ENCODE measurements at places on chromosomes 16 and 17. TPM values are rescaled to one million over a fixed set of nuclear protein-coding genes. Genes with fewer than 3 reads are reported as not detected.
A peak's percentile ranks its signal among the peaks of the same experiment; 100 is the strongest.

GRCh38 chr17:19239544-19239943, 2.4 kb downstream of the EPN2 start:
- no peaks in the 10 kb centered on the region for H3K36me3 ChIP-seq
- peaks cover 4% of the 10 kb centered on the region for H3K4me1 ChIP-seq
- H3K4me3 ChIP-seq, result no peak overlapping the region

DNA sequence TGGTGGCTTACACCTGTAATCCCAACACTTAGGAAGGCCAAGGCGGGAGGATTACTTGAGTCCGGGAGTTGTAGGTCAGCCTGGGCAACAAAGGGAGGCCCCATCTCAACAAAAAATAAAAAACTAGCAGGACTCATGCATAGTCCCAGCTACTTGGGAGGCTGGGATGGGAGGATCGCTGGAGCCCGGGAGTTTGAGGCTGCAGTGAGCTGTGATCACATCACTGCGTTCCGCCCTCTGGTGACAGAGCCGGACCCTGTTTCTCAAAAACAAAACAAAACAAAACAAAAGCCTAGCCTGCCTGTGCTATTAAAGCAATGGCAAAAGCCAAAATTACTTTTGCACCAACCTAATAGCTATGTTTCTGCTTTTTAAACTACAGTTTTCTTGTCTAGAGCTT, 1.5 kb downstream of the FCSK start:
- H3K27me3 ChIP-seq, result no peaks in the 10 kb centered on the region
- peak overlapping the region; percentile 7 for H3K4me3 ChIP-seq

GRCh38 chr16:67847064-67847861, at the start of gene CENPT:
Gene CENPT (minus strand): TSS chr16:67847693. CDS start chr16:67833859, 13,834 bp downstream.
- H3K27ac ChIP-seq, result peak within 1 kb of the TSS; percentile 88
- H3K36me3 ChIP-seq, result peaks cover 17% of the 10 kb centered on the region
- peaks cover 29% of the 10 kb centered on the region for H3K4me1 ChIP-seq
- peak within 1 kb of the TSS; percentile 93 for H3K4me3 ChIP-seq
- no peaks in the 10 kb centered on the region for H3K27me3 ChIP-seq

- H3K4me3 ChIP-seq, result no peak overlapping the region
- no peak for DNase-seq
- no peaks in the 10 kb centered on the region for H3K27me3 ChIP-seq
- H3K4me1 ChIP-seq, result peaks cover 49% of the 10 kb centered on the region
- H3K36me3 ChIP-seq, result peaks cover 34% of the 10 kb centered on the region
These were observed 99.9 kb downstream of the MSI2 start for GRCh38 chr17:57356153-57356718.

DNA sequence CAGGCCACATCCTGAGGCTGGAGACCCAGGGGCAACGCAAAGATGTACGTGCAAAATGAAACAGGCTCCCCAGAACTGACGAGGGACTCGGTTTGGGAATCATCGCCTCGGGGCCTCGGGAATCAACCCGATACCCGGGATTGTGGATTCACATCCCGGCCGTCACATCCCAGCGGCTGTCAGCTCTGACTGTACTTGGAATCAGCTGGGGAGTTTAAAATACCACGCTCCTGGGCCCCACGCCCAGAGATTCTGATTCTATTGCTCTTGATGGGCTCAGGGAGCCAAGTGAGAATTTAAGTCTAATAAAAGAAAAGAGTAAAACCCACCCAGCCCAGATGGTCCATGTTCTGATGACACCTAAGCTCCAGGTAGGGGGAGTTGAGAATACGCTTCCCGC, 42.2 kb downstream of the MRM3 start:
- no peak for DNase-seq
- no peaks in the 10 kb centered on the region for H3K36me3 ChIP-seq

DNA sequence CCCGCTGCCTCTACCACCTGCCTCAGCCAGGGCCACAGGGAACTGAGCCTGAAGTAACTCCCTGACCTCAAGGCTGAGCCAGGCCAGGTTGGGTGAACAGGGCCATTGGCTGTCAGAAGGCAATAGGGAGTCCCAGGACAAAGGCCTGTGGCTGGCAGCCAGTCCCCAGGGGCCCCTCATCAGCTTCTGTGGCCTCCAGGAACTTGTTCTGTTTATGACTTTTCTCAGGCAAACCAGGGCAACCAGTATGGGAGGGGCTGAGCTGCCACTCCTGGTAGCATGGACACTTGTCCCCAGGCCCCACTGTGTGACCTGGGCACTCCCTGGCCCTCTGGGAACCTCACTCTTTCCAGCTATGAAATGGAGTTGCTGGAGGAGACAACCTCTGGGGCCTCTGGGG, 40.1 kb downstream of the CPNE2 start:
- no peaks in the 10 kb centered on the region for H3K36me3 ChIP-seq
- DNase-seq, result no peak
- H3K4me1 ChIP-seq, result peaks cover 57% of the 10 kb centered on the region
- no peak overlapping the region for H3K4me3 ChIP-seq
- H3K27me3 ChIP-seq, result no peaks in the 10 kb centered on the region

- no peak overlapping the region for H3K4me3 ChIP-seq
- no peaks in the 10 kb centered on the region for H3K27me3 ChIP-seq
- H3K36me3 ChIP-seq, result peaks cover 62% of the 10 kb centered on the region
- DNase-seq, result no peak
- peak overlapping the region; percentile 78 for H3K27ac ChIP-seq
These were observed 44.1 kb upstream of the SEC14L1 start for GRCh38 chr17:77096570-77097214.

DNA sequence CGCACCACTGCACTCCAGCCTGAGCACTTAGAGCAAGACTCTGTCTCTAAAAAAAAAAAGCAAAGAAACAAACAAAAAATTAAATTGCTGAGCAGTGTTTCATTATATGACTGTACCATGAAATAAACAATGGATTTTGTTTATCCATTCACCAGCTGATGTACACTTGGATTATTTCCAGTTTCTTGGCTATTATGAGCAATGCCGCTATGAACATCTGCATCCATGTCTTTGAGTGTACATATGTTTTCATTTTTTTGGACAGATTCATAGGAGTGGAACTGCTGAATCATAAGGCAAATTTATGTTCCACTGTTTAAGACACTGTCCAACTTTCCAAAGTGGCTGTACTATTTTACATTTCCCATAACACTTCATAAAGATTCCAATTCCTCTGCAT, 8.0 kb downstream of the RNF157 start:
- no peak overlapping the region for H3K27ac ChIP-seq
- H3K36me3 ChIP-seq, result peaks cover 41% of the 10 kb centered on the region
- no peaks in the 10 kb centered on the region for H3K27me3 ChIP-seq
- no peak overlapping the region for H3K4me3 ChIP-seq

DNA sequence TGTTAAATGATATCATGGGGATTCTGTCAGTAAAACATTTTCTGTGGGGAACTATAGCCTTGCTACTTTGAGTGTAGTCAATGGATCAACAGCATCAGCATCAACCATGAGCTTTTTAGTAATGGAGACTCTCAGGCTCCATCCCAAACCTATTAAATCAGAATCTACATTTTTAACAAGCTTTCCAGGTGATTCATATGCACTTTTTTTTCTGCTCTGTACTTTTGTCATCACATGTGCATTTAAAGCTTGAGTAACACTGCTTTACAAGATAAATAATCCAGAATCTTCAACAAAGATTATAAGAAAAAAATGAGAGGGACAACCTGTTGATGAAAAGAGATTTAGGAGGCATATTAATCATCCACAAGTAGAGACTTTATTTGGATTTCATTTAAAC, 23.5 kb downstream of the NUP93 start:
- H3K27me3 ChIP-seq, result no peaks in the 10 kb centered on the region
- H3K4me3 ChIP-seq, result no peak overlapping the region
- peaks cover 18% of the 10 kb centered on the region for H3K4me1 ChIP-seq
- DNase-seq, result no peak
- no peak overlapping the region for H3K27ac ChIP-seq
- peaks cover 61% of the 10 kb centered on the region for H3K36me3 ChIP-seq

- DNase-seq, result no peak
- no peaks in the 10 kb centered on the region for H3K4me1 ChIP-seq
- no peak overlapping the region for H3K4me3 ChIP-seq
- peaks cover 21% of the 10 kb centered on the region for H3K36me3 ChIP-seq
These were observed 38.9 kb downstream of the ZNF207 start for GRCh38 chr17:32388613-32389459.

DNA sequence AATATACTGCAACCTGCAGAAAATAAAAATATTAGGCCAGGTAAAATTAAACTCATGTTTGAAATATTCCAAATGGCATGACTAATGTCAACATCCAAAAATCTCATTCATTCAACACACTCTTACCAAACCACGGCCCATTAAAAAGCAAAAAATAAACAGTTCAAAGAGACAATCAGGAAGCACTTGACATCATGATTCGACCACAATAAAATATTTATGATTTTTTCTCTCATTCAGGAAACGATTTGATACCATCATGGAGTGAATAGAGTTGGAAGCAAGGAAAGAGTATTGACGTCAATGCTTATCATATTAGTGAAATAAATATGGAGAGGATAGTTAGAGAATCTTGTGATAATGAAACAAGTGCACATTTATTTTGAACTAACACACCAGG, 354.1 kb downstream of the KCNJ2 start:
- H3K27me3 ChIP-seq, result no peaks in the 10 kb centered on the region
- no peaks in the 10 kb centered on the region for H3K36me3 ChIP-seq
- peaks cover 2% of the 10 kb centered on the region for H3K4me1 ChIP-seq
- no peak overlapping the region for H3K4me3 ChIP-seq

GRCh38 chr17:10018461-10018891, 113.4 kb upstream of the RCVRN start:
- no peak for DNase-seq
- no peaks in the 10 kb centered on the region for H3K27me3 ChIP-seq
- H3K27ac ChIP-seq, result no peak overlapping the region
- H3K4me3 ChIP-seq, result no peak overlapping the region
- no peaks in the 10 kb centered on the region for H3K4me1 ChIP-seq

GRCh38 chr16:1314399-1315068, 5.1 kb downstream of the UBE2I start:
- H3K4me3 ChIP-seq, result no peak overlapping the region
- H3K36me3 ChIP-seq, result peaks cover 63% of the 10 kb centered on the region
- no peak for DNase-seq
- H3K27ac ChIP-seq, result no peak overlapping the region
- peaks cover 13% of the 10 kb centered on the region for H3K4me1 ChIP-seq

- no peaks in the 10 kb centered on the region for H3K36me3 ChIP-seq
- no peak overlapping the region for H3K4me3 ChIP-seq
- H3K27ac ChIP-seq, result no peak overlapping the region
- peaks cover 19% of the 10 kb centered on the region for H3K27me3 ChIP-seq
These were observed 7.4 kb upstream of the EFCAB13 start for GRCh38 chr17:47316311-47316710.

DNA sequence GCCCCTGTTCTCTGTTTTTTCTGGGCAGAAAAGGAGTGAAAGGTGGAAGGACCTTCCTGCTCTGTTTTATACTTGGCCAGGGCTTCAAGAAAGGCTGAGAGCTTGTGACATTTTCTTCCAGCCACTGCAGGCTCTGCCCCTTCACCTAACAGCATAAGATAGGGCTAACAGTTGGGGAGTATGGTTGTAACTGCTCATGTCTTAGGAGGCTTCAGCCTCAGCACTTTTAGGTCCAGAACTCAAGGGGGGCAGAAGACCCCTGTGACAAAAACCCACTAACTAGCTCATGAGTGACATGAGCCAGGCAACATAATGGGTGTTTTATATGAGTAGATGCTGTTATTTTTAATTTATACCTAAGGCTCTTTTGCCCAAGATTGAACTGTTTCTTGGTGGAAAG, 4.9 kb downstream of the ALDOA start:
- peak overlapping the region; percentile 17 for H3K27ac ChIP-seq
- peaks cover 42% of the 10 kb centered on the region for H3K4me1 ChIP-seq
- H3K36me3 ChIP-seq, result peaks cover 67% of the 10 kb centered on the region
- peak overlapping the region; percentile 35 for H3K4me3 ChIP-seq
- DNase-seq, result no peak

DNA sequence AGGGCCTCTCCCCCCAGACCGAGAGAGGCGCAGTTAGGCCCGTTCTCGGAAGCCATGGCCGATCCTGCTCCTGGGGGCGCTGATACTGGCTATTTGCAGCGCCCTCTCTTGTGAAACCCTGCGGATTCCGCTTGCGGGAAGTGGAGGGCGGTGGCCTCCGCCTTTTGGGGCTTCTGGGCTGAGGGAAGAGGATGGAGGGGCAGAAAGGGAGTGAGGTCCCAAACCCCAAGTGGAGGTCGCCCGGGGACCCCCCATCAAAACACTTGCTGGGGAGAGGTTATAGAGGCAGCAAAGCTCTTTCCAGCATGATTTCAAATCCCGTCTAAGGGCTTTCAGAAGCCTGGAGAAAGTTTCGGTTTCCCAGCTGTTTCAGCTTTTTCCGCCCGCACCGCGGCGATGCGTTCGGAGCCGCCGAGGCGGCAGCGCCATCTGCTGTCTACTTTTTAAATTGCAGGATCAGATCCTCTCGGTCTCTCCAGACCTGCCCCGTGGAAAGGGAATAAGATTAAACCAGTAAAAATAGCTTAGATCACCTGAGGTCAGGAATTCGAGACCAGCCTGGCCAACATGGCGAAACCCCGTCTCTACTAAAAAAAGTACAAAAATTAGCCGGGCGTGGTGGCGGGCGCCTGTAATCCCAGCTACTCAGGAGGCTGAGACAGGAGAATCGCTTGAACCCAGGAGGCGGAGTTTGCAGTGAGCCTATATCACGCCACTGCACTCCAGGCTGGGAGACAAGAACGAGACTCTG, 15.8 kb downstream of the SNX20 start:
- H3K4me3 ChIP-seq, result peak overlapping the region; percentile 71
- no peaks in the 10 kb centered on the region for H3K27me3 ChIP-seq
- peaks cover 23% of the 10 kb centered on the region for H3K36me3 ChIP-seq
- peaks cover 42% of the 10 kb centered on the region for H3K4me1 ChIP-seq
- H3K27ac ChIP-seq, result peak overlapping the region; percentile 53
- DNase-seq, result peak; percentile 97

Gene CCT6B
- 1.3 TPM for total RNA-seq

Gene MYH8
- total RNA-seq, result not detected

Gene SLC16A13
- 12.4 TPM for total RNA-seq

Gene PRSS8
- not detected for total RNA-seq

Gene CDIP1
- total RNA-seq, result 55.2 TPM

Gene PIK3R6
- total RNA-seq, result 4.5 TPM

Gene PARD6A
- 13.5 TPM for total RNA-seq

Gene CAPNS2
- total RNA-seq, result not detected

Gene CFAP97D1
- not detected for total RNA-seq

Gene PRDM7
- total RNA-seq, result not detected

Gene HS3ST3A1
- total RNA-seq, result 3.7 TPM

Gene RAB26
- total RNA-seq, result 0.83 TPM

Gene CHD9NB
- total RNA-seq, result 0.16 TPM

Gene PRRT2
- 1.6 TPM for total RNA-seq

Gene NOD2
- total RNA-seq, result 9.3 TPM

Gene FOXF1
- total RNA-seq, result not detected

Gene CACNG1
- not detected for total RNA-seq

Data from activated CD4-positive, alpha-beta T cell treated with anti-CD3 and anti-CD28 coated beads, Interleukin-2, amount 10 ng/mL, durations not matched to agents 24 days and 14 days (primary cell).